ENCODE measurements at places on chromosomes 7 and 10. TPM values are rescaled to one million over a fixed set of nuclear protein-coding genes. Genes with fewer than 3 reads are reported as not detected.
A peak's percentile ranks its signal among the peaks of the same experiment; 100 is the strongest.

- no peak for DNase-seq
- no peak overlapping the region for H3K4me3 ChIP-seq
- H3K27ac ChIP-seq: no peak overlapping the region
- no peaks in the 10 kb centered on the region for H3K4me1 ChIP-seq
Observed at GRCh38 chr10:65341323-65341925, 1584.4 kb upstream of the LRRTM3 start.

Gene PCLO
- total RNA-seq: not detected

Gene CRPPA
- 0.58 TPM for total RNA-seq

DNA sequence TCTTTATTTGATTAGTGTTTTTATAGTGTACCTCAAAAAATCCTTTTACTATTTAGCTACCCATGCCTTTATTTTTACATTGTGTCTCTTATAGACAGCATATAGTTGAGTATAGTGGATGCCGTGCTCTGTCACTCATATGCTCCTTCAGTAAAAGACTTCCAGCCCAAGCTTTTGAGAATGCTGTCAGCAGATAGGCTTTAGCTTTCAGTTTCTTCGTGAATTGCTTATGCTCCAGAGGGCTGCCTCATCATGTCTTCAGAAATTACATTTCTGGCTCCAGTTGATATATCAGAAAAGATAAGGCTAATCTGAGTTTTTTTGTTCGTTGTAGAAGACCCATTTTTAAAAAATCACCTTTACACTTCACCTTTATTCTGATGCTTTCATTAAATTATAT is 332.0 kb downstream of the NXPH1 start:
- no peaks in the 10 kb centered on the region for H3K4me1 ChIP-seq
- no peak overlapping the region for H3K27ac ChIP-seq
- no peak for DNase-seq
- H3K36me3 ChIP-seq: no peaks in the 10 kb centered on the region
- H3K27me3 ChIP-seq: no peaks in the 10 kb centered on the region

DNA sequence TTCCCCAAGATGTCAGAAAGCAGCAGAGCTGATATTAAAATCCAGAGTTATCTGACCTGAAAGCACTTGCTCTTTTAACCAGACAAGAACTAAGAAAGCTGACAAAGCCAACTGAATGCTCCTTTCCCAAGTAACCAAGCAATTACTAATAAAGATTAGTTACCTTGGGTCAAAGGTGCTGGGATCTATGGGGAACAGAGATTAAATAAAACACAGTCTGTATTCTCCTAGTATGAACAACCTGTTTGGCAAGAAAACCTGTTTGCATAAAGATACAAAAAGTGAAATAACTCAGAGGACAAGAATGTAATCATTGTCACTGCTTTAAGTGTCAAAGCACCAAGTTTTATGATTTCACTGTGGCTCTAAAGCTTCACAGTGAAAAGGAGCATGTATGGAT is 35.7 kb downstream of the ITPRID1 start:
- no peak for DNase-seq
- H3K4me1 ChIP-seq: no peaks in the 10 kb centered on the region
- H3K36me3 ChIP-seq: no peaks in the 10 kb centered on the region
- no peak overlapping the region for H3K27ac ChIP-seq

DNA sequence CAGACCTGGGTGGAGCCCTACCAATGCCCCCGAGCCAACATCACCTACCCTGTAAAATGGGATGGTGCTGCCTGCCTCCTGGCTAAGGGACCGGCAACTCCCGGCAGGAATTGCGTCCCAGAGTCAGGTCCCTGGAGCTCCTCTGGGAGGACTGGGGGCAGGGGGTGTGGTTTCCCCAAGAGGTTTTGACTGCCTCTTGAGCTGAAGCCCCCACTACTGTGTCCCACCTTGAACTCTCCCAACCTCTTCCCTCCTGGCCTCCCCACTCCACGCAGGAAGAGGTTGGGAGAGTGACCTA is 1.3 kb downstream of the SH2B2 start:
- H3K27me3 ChIP-seq: peaks cover 20% of the 10 kb centered on the region
- H3K4me1 ChIP-seq: peaks cover 28% of the 10 kb centered on the region
- no peak overlapping the region for H3K27ac ChIP-seq
- no peak for DNase-seq
- no peaks in the 10 kb centered on the region for H3K36me3 ChIP-seq

Gene DTX2
- total RNA-seq: 31.5 TPM

GRCh38 chr10:5168897-5169420 is 16.0 kb downstream of the AKR1C8 start:
- peaks cover 2% of the 10 kb centered on the region for H3K4me1 ChIP-seq
- peaks cover 4% of the 10 kb centered on the region for H3K27me3 ChIP-seq
- DNase-seq: no peak
- no peak overlapping the region for H3K27ac ChIP-seq
- no peak overlapping the region for H3K4me3 ChIP-seq

Gene SPAG6
- 0.75 TPM for total RNA-seq

DNA sequence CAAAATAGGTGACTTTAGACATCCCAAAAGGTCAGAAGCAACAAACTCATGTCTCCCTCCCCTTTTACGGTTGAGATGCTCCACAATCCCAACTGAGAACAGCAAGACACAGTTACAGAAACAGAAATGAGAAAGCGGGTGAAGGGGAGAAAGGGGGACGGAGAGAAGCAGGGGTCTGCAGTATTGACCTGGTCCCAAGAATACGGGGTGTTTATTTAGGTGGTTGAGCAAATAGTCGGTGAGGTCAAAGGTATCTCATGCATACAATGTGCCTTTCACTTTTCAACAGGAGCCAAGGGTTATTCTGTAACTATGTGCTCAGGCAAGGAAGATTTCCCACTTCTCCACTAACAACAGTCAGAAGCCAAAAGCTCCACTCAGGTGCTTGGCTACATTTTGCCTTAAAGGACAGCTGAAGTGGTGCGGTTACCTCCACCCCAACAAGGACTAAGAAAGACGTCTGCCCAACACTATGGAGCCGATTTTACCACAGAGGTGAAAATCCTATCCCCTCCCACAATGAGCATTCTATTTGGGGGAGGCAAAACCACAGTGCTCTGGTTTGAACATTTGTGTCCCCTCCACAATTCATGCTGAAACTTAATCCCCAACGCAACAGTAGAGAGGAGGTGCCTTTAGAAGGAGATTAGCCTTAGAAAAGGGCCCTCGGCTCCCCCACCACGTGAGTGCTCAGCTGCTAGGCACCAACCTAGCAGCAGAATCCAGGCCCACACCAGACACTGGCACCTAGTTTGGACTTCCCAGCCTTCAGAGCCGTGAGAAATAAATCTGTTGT is 77.9 kb downstream of the PARD3 start:
- H3K27ac ChIP-seq: no peak overlapping the region
- H3K27me3 ChIP-seq: peaks cover 15% of the 10 kb centered on the region
- peaks cover 3% of the 10 kb centered on the region for H3K4me1 ChIP-seq
- no peak overlapping the region for H3K4me3 ChIP-seq
- no peaks in the 10 kb centered on the region for H3K36me3 ChIP-seq

- peak overlapping the region; percentile 97 for H3K27ac ChIP-seq
- peak; percentile 45 for DNase-seq
- no peaks in the 10 kb centered on the region for H3K36me3 ChIP-seq
- H3K4me3 ChIP-seq: peak overlapping the region; percentile 69
- H3K4me1 ChIP-seq: peaks cover 30% of the 10 kb centered on the region
Observed at GRCh38 chr7:29091715-29092114, 54.6 kb downstream of the CPVL start.

DNA sequence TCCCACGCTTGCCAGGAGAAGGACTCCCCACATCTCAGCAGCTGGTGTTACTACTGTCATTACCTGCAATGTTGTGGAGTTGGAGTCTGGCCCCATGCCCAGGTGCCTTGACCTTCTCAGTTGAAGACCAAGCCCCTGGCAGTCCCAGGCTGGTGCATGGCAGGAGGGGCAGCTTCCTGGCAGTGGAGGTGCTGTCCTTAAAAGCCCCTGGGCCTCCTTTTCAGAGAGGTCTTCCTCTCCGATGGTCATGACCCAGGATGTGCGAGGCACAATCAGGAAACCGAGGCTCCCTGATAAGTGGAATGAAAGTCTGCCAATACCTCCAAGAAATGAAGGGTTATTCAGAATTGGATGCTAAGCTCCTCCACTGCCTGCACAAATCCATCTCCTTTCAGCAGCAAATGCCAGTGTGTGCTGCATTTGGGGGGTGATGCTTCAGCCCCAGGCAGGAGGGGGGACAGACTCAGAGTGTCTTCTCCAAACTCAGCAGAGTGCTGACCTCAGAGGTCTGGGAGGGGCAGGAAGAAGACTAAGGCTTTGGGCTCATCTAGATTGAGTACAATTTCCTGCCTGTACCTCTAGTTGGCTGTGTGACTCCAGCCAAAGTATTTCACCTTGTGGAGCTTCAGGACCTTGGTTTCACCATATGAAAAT is 97.0 kb upstream of the DDC start:
- H3K4me3 ChIP-seq: peak overlapping the region; percentile 21
- no peaks in the 10 kb centered on the region for H3K27me3 ChIP-seq
- peaks cover 2% of the 10 kb centered on the region for H3K36me3 ChIP-seq
- peak overlapping the region; percentile 92 for H3K27ac ChIP-seq

Data from activated CD4-positive, alpha-beta T cell treated with anti-CD3 and anti-CD28 coated beads, Interleukin-2, amount 10 ng/mL, durations not matched to agents 7 days and 5 days (primary cell).